Stimulated activated CD4-positive, alpha-beta T cell treated with anti-CD3 and anti-CD28 coated beads, TNF-alpha, amount 100 ng/mL, for 48 hours (primary cell): ENCODE measurements at places on chromosomes 5 and 9.
A peak's percentile ranks its signal among the peaks of the same experiment; 100 is the strongest.

DNA sequence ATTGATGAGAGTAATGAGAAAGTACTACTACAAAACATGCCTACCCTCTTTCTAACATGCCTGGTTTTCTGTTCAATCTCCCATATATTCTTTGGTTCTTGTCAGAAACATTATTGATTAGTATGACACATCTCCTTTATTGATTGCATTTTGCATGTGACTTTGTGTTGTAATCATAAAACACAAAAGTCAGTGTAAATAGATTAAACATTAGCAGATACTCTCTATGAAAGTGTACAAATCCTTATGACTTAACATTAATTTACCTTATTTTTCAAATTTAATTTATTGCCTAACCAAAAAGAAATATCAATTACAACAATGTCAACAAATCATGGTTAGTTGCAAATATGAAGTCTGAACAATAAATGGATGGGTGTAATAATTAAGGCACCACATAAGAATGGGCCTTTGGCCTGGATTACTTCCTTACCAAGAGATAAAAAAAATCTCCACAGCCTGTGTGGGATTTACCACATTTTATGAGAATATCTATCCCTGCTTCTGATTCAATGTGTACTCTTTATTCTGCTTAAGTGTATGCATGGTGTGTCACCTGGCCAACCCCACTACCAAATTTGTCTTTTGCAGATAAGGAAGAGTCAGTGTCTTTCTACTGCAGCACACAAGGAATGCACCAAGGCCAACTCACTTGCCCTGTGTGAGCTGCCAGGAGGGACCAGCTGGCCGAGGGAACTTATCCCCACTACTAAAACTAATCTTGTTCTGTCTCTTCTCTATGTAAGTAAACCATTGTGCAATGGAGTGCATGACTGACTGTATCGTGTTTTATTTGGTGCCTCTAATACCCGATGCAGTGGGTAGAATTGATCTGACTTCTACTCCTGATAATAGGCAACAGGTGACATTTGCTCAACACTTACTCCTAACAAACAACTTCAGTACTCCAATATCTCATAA is 1001.9 kb upstream of the CDH10 start:
- DNase-seq = no peak

DNA sequence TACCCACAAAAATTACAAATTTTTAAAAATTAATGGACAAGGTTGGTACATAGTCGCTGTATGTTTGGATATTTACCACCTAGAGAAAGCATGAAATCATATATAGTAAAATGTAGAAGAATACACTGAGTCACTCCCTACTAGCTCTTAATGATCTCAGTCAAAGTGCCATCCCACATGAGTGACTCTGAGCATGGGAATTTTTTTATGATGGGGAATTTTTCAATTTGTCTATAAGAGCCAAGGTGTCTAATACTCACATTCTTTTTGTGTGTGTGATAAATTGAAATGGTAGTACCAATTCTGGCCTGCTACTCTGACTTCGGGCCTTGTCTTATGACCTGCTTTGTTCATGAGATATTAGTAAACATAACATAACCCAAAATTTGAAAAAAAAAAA is 483.2 kb downstream of the CDH10 start:
- DNase-seq = no peak

DNA sequence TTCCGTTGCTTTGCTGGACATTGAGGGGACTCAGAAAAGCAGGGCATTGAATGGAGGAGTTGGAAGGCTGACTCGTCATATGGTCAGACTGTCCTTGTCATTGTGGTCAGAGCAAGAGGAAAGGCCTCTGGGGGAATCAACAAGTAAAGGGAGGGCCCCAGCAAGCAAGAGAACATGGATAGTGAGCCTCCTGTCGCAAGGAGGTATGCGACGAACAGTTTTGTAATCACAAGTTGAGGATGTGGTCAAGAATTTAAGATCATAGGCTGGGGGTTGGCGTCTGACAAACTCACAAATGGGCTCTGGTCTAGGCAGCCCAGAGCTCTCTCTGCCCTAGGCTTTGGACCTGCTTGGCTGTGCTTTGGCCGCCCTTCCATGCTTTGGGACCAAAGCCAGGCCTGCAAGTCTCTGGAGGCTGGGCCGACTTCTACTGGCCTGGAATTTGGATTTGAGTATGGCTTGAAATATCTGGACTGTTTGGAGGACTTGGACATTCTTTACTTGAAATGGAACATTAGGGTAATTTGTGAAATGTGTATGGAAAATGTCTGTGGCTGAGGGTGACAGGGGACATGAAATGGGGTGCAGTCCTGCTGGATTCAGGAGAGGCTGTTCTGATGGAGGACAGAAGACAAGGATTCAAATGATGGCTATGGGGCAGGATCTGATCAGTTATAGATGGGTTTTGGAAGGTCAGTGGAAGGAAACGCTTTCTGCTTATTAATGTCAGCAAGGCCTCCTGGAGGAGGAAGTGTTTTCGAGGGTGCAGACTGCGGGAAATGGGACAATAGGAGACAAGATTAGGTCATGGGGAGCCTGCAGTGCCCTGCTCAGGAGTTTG is 19.2 kb upstream of the NDST1 start:
- no peak for DNase-seq

GRCh38 chr5:164253764-164254163 is 748.3 kb downstream of the MAT2B start:
- DNase-seq = no peak

DNA sequence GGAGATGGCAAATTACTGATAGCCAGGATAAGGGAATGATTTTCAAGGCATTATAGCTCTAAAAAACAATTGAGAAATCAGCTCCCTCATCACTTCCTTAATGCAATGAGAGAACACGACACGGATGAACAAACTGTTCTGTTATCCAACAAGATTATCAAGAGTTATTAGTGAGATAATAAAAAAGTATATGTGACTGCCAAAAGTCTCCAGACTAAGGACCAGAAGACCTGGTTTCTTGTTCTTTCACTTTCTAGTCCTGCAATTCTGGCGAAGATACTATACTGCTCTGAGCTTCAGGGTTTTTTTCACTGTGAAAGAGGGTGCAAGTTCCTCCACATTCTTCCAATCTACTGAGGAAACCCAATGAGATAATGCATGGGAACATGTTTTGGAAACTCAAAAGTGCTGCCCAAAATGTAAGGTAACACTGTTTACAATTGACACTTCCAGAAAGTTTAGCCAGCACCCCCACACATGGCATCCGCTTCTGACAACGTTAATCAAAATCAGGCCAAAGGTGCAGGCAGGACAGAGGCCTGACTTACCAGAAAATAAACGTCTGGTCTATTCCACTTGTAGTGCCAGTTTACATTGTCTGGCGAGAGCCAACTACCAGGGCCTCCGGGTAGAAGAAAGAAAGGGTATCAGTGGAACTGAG is 254.2 kb downstream of the DOCK8 start:
- DNase-seq = no peak

- no peak for DNase-seq
Measured at GRCh38 chr5:133317558-133317957, 265.7 kb downstream of the HSPA4 start.

DNA sequence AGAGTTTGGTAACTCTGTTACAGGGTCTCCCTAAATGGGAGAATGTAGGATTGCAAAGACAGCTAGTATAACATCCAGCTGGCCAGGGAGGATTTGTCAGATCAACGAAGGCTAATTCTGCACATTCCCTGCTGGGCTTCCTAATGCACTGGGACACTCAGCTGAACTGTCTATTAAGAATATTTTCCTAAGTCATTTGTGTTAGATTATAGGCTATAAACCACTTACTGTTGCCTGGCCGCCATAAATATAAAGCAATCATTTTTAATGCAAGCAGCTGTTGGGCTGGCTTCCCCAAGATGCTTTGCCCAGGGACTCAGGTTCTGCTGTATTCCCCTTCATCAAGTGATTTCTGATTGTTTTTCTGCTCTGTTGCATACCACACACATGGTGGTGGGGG is 35.3 kb upstream of the SLIT3 start:
- no peak for DNase-seq

DNA sequence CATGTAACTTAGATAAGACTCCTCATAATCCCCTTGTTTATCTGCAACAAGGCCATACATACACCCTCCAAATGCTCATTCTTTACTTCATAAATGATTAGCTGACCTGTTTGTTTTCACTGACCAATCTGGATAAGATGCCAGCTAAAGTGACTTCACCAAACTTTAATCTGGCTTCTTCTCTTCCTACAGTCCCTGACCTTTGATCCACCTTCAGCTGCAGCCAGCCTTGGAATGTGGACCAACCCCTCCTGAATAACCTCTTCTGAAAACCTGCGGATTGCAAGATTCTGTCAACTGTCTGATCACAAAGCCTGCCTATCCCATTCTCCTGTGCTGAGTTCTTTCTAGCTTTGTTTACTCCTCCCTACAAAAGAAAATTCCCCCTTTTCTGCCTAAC is 476.8 kb downstream of the LRRC70 start:
- no peak for DNase-seq

DNA sequence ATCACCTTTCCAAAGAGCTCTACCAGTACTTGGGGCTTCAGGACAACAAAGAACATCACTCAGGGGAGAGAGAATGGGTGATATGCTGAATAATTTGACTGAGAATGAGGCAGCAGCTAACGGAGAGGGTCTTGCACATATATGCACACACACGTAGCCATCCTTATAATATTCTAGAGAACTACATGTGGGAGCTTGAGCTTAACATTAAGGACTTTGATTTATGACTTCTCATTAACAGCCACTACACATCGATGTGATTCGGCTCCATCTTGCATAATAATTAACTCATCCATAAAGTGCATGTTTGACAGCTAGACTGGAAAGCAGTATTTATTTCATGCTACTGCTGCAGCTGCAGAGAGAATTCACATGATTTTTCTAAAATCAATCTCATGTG is 163.4 kb downstream of the RAB3C start:
- DNase-seq = no peak

GRCh38 chr9:85700330-85700729 is 41.4 kb downstream of the AGTPBP1 start:
- no peak for DNase-seq

- DNase-seq = no peak
Measured at GRCh38 chr5:91562922-91563321, 179.8 kb upstream of the ARRDC3 start.

DNA sequence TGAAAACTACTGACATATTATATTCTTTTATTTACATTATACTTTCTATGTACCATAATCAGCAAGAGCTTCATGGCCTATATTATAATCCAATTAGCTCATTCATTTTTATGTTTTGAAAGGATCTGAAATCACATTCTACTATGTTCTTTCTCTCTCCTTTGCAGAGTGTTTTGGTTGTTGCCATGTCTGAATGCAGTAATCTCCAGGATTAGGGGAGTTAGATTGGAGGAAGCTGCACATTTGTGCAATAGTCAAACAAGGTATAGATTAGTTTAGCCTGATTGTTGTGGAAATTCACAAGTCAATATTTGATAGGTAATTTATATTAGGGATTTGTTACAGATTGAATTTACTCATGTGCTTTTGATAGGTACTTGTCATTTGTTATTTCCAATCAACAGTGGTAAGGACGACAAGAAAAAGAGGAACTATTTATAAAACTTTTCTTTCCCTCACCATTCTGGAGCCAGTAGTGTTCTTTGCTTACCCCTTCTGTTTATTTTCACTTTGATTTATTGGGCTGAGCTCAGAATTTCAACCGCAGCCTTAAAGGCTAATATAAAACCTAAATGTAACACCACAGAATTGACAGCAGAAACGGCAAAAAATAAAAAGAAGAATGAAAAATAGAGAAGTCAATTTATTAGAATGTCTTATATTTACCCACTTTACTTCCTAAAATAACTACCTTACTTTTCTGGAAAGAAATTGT is 597.0 kb downstream of the CHSY3 start:
- DNase-seq = no peak

- no peak for DNase-seq
Measured at GRCh38 chr5:172147857-172148256, 40.2 kb downstream of the STK10 start.

DNA sequence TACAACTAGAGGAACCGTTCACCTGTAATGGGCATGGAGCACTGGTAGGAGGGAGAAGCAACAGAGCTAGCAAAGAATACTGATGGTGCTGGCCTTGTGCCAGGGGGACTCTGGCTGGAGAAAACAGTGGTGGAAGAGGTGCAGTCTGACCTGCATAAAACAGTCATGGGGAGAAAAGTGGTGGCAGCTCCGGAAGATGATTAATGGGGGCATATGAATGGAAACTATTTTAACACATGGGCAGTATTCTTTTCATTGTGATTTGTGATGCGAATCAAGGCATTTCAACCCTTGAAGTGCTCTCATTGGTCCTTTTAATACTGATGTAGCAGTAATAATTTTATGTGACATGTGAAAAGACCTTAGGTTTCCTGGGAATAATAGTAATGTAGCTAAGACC is 219.6 kb downstream of the ADAMTS6 start:
- DNase-seq = no peak

DNA sequence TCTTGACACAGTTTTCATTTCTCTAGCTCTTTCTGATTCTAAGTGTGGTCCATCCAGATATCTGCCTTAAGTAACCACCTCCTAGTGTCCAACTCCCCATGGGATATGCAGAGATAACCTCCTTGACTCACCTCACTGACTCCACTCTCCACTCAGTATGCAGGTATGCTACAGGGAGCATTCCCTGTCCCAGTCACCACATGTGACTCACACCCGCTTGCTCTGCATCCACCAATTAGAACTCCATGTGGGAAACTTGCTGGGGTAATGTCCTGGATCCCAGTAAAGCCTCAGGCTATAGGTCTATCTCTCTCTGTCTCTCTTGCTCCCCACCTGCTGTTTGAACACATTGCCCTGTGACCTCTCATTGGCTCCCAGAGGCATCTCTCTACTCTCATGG is 563.9 kb downstream of the HTR1A start:
- no peak for DNase-seq

GRCh38 chr5:624118-624950 is 12.2 kb downstream of the CEP72 start:
- no peak for DNase-seq

- no peak for DNase-seq
Measured at GRCh38 chr5:9599391-9599790, 30.8 kb downstream of the TAS2R1 start.

GRCh38 chr5:132225165-132226032 is 2.3 kb downstream of the P4HA2 start:
- peak; percentile 43 for DNase-seq

- no peak for DNase-seq
Measured at GRCh38 chr5:78639791-78640190, 8.8 kb downstream of the LHFPL2 start.

GRCh38 chr5:171520300-171521174 is 101.1 kb downstream of the FGF18 start:
- no peak for DNase-seq

DNA sequence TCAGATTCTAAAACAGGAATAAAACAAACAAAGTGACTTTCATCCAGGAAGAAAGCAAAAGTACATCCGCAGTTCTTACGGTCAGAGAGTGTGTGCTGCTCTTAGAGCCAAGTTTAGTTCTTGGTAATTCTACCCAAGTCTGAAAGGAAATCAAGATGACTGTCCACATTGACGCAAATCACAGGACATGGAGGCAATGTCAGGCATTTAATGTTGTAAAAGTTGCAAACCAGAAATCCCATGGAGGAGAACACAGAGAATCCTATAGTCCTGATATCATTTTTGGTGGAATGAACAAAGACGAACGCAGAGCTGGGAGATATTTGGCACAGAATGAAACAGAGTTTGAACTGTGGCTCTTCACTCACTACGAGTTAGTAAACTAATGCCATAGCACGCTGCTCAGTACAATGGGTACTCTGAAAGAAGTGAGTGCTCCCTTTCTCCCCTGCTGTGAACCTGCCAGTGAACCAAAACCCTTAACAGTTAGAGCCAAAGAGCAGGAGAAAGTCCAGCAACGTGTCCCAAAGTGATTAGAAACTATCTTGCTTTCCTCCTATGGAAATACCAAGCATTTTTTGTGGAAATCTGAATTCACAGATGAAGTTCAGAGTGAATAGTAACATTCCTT is 74.3 kb downstream of the MUSK start:
- DNase-seq = no peak
